Chondrocyte (in vitro differentiated cells): ENCODE measurements at places on chromosomes 6 and 20.

DNA sequence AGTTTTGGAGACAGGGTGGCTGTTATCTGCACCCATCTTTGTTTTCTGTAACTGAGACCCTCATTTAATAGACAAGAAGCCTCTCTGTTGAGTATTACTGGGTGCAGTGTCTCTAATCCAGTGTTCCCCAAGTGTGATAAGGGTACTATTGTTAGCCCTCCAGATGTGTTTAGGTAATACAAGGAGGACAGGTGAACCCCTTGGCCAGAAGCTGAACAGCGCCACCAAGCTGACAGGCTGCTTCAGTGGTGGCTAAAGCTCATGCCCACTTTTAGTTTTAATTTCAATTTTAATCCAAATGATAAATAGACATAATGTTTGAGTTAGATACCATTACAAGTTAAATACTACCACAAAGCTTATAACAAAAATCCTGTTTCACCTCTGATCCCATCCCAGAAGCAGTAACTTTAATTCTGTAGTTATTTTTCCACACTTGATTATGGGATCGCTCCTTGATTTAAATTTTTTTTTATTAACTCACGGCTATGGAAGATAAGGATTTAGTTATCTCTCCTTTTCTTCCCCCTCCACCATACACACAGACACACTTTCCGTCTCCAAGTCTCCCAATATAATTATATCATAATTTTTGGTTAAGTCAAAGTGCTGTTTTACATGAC is 8.4 kb upstream of the STK35 start:
- H3K27me3 ChIP-seq = peaks cover 43% of the 10 kb centered on the region
- no peaks in the 10 kb centered on the region for H3K4me1 ChIP-seq
- no peak overlapping the region for H3K27ac ChIP-seq
- H3K36me3 ChIP-seq = no peaks in the 10 kb centered on the region
- no peak overlapping the region for H3K4me3 ChIP-seq

GRCh38 chr20:21613512-21613911 is 92.0 kb upstream of the PAX1 start:
- no peaks in the 10 kb centered on the region for H3K36me3 ChIP-seq
- H3K4me1 ChIP-seq = no peaks in the 10 kb centered on the region
- no peak overlapping the region for H3K27ac ChIP-seq
- H3K4me3 ChIP-seq = no peak overlapping the region

DNA sequence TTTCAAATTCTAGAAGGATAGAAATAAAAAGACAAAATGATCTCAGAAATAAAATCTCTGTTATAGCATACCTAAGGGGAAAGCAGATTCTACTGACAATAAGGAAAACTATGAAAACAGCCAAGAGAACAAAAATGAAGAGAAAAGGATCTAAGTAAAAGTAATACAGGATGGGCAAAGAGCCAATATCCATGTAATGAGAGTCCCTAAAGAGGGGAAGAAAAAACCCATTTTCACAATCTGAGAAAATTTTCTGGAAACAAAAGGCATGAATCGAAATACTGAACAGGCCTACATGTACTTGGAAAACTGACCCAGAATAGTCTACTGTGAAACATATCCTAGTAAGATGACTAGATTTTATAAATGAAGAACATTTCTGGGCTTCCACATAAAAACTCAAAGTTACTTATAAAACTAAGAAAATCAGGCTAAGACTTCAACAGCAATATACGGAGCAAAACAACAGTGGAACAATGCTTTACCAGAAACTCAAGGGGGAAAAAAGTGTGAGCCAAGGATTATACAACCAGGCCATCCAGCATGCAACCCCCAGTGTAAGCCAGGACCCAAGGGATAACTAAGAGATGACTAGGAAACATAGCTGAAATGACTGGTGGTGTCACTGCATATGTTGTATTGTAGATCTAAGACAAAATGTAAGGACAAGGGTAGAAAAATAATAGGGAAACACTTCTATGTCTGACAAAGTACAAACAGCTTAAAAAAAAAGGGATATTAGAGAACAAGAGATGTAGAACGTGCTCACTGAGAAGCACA is 10.2 kb downstream of the NAPB start:
- H3K27me3 ChIP-seq = no peaks in the 10 kb centered on the region
- DNase-seq = no peak
- H3K36me3 ChIP-seq = no peaks in the 10 kb centered on the region

GRCh38 chr6:154931711-154932424 is 63.2 kb upstream of the TIAM2 start:
- H3K36me3 ChIP-seq = no peaks in the 10 kb centered on the region
- no peaks in the 10 kb centered on the region for H3K27me3 ChIP-seq
- H3K27ac ChIP-seq = no peak overlapping the region
- no peak overlapping the region for H3K4me3 ChIP-seq
- DNase-seq = no peak
- H3K4me1 ChIP-seq = peaks cover 27% of the 10 kb centered on the region

- no peaks in the 10 kb centered on the region for H3K36me3 ChIP-seq
- H3K4me3 ChIP-seq = no peak overlapping the region
- peaks cover 1% of the 10 kb centered on the region for H3K4me1 ChIP-seq
- DNase-seq = no peak
Observed at GRCh38 chr20:48674461-48674860, 153.3 kb downstream of the PREX1 start.

DNA sequence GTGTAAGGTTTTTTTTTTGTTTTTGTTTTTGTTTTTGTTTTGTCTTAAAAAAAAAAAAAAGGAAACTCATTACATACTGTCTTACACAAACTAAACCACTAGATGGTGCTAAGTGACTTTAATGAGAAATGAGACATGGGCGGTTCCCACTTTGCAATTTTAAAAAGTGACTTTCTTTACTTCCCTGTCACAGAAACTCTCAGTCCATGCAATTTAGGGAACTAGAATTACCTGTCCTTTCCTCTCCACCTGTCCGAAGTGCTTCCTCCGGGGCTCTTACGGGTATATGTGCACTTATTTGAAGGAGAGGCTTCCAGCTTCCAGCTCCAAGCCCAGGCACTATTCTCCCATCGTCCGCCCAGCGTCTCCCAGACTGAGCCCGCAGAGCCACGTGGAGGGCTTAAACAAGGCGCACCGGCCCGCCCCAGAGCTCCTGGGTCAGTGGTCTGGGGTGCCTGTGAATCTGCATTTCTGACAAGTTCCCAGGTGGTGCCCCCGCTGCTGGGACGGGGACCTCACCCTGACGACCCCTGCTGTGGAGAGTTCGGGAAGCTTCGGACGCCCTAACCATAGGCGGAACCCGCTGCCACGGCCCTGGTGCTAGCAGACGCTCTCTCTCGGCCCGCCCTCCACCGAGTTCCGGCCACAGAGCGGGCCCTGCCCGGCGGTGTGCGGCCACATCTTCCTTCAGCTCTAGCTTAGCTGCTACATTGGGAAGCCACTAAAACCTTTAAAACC is 26.1 kb downstream of the BFSP1 start:
- peaks cover 2% of the 10 kb centered on the region for H3K36me3 ChIP-seq
- no peak for DNase-seq
- H3K27ac ChIP-seq = peak overlapping the region; percentile 89

DNA sequence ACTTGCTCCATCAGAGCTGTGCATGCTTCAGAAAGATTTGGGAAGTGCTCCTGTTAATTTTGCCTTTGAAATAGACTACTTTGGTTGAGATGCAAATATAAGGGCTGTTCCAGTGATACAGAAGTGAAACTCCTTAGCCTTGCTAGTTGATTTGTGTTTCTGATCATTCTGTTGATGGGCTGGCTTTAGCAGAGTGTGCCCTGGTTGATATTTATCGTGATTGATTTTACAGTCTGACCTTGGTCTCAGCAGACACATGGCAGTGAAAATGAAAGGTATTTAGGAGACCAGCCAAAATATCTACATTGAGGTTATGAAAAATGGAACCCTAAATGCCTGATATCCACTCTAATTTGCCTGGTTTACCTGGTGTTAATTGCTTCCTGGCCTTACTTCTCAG is 122.1 kb upstream of the CEP162 start:
- no peak for DNase-seq
- H3K27me3 ChIP-seq = peaks cover 22% of the 10 kb centered on the region
- H3K4me1 ChIP-seq = no peaks in the 10 kb centered on the region
- no peak overlapping the region for H3K27ac ChIP-seq

DNA sequence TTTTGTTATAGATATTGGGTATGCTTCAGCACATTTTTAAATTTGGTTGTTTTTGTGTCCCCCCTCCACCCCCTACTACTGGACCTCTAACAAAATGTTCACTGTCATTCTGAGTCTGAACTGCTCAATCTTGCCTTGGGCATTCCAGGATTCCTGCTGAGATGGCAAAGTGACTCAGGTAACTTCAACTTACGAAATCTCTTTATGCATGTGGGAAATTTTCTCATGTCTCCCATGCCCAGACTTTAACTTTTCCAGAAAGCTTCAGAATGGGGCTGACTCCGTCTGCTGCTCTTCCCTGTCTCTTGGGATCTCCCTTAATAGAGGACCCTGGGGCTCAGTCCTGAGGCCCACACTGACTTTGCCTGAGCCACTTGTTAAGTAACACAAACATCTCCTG is 14.0 kb downstream of the CYP39A1 start:
- H3K4me3 ChIP-seq = no peak overlapping the region
- H3K27me3 ChIP-seq = no peaks in the 10 kb centered on the region
- peak overlapping the region; percentile 57 for H3K27ac ChIP-seq
- H3K4me1 ChIP-seq = peaks cover 16% of the 10 kb centered on the region
- H3K36me3 ChIP-seq = no peaks in the 10 kb centered on the region
- no peak for DNase-seq

DNA sequence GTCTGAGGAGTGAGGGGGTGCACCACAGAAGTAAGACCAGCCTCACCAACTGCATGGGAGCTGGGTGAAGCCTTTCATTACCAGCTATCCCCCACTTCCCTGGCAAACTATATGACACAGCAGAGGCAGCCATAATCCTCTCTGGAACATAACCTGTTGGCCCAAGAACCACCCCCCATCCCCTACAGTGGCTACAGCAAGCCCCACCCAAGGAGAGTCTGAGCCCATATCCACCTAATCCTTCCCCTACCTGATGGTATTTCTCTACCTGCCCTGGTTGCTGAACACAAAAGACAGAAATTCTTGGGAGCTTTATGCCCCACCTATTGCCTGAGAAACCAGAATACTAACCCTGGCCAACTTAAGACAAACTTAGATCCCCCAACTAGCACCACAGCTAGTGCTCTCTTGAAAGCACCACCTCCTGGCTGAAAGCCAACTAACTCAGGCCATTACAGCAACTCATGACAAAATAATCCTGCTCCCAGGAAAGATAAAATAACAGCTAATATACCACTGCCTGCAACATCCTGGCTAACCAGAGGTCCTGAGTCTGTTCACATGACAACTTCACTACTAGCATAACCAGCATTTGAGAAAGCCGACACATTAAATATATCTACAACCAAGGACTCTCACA is 11.2 kb downstream of the RNGTT start:
- no peak for DNase-seq
- no peaks in the 10 kb centered on the region for H3K27me3 ChIP-seq
- peaks cover 14% of the 10 kb centered on the region for H3K4me1 ChIP-seq
- no peak overlapping the region for H3K27ac ChIP-seq
- H3K4me3 ChIP-seq = no peak overlapping the region

GRCh38 chr6:97052152-97052787 is 127.7 kb downstream of the KLHL32 start:
- DNase-seq = no peak
- H3K27me3 ChIP-seq = peaks cover 30% of the 10 kb centered on the region
- H3K4me3 ChIP-seq = no peak overlapping the region
